ENCODE measurements at places on chromosomes 1 and 21. TPM values are rescaled to one million over a fixed set of nuclear protein-coding genes. Genes with fewer than 3 reads are reported as not detected.

ADAM30 gene
- not detected for total RNA-seq

OR2L3 gene
- total RNA-seq: not detected

CR1L gene
- not detected for total RNA-seq

KCNK2 gene
- total RNA-seq: 5.2 TPM

ERICH3 gene
- not detected for total RNA-seq

NBPF19 gene
- total RNA-seq: 10.9 TPM

PANK4 gene
- total RNA-seq: 23.3 TPM

OR10X1 gene
- not detected for total RNA-seq

LRRC53 gene
- total RNA-seq: not detected

CNKSR1 gene
- 0.17 TPM for total RNA-seq

TAL1 gene
- total RNA-seq: under 0.01 TPM

KCNE1 gene
- 0.29 TPM for total RNA-seq

RGSL1 gene
- not detected for total RNA-seq
